ENCODE measurements at places on chromosomes 2 and 18.

DNA sequence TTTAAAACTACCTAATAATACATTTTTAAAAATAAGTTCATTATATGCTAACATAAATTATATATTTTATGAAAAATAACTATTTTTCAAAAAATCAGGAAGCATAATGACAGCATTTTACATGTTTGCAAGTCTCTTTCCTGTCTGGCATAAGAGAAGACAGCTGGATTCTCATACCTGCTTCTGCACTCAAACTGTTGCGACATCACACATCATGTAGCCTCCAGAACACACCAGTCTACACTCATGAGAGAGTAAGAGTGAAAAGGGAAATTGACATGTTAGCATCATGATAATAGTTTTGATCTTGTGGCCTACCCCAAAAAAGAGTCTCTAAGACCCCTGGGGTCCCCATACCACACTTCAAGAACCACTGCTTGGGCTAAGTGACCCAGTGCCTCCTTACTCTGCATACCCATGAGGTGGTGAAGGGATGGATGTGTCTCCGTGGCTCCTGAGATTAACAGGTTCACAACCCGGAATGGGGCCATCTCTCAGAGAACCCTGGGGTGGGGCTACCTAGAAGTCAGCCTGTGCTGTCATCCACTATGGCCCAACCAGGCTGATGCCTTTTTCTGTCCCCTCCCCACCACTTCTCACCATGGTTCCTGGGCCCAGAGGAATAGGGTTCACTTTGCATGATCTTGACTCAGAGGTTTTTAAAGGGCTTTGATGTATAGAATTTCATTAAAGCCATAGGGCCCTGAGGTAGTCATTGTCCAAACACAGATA lies 102.6 kb upstream of the DAPL1 start:
- no peak for DNase-seq

- no peak for DNase-seq
Observed at GRCh38 chr2:68292108-68292710, 27.5 kb downstream of the CNRIP1 start.

DNA sequence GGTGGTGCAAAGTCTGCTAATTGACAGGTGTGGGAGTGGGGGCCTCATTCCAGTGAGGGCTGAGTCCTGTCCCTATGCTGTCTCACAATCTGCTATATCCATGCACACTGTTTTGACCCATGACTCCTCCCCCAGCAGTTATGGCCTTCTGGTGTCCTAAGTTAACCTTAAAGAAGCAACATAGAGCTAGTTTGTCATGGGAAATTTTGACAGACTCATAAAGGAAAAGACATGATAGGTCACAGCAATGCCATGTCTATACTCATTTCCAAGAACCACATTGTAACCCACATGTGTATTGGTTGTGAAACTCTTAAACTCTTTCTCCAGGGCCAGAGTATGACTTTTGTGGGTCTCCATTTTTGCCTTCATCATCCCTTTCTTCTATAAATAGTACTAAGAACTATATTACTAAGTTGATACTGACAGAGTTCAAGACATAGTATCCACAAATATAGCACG lies 78.2 kb upstream of the SLC1A4 start:
- DNase-seq: no peak

DNA sequence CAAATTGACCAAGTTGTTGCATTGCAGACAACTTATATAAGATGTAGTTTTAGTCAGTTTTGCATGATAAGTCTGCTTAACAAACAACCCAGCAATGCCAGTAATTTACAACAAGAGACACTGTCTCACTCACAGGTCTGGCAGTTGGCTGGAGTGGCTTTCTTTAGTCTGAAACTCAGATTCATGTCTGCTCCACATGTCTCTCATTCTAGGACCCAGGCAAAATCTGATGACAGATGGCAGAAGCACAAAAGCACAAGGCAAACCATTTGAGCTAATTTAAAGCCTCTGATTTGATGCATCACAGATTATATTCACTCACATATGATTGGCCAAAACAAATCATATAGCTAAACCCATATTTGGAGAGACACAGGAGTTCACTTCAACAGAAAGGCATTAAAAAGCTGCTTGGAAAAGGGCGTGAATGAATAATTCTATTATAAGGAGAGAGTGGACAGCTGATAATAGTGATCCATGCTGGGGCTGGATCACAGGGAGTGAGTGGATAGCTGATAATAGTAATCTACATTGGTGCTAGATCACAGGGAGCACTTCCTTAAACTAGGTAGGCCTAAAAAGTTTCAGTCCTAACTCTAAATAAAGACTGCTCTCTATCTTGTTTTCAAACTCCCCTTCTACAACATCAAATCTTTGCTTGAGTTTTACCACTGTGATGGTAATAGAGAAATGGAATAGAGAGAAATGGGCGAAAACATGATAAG lies 593.2 kb upstream of the ZNF804A start:
- DNase-seq: no peak

GRCh38 chr2:173346035-173346434 lies 8.6 kb upstream of the CDCA7 start:
- no peak for DNase-seq

GRCh38 chr18:51192696-51193095 lies 4.8 kb downstream of the MEX3C start:
- DNase-seq: no peak
